ENCODE measurements at places on chromosomes 12 and 14.
A peak's percentile ranks its signal among the peaks of the same experiment; 100 is the strongest.

- DNase-seq, result no peak
Measured at GRCh38 chr12:7907009-7907408, 29.0 kb downstream of the SLC2A3 start.

DNA sequence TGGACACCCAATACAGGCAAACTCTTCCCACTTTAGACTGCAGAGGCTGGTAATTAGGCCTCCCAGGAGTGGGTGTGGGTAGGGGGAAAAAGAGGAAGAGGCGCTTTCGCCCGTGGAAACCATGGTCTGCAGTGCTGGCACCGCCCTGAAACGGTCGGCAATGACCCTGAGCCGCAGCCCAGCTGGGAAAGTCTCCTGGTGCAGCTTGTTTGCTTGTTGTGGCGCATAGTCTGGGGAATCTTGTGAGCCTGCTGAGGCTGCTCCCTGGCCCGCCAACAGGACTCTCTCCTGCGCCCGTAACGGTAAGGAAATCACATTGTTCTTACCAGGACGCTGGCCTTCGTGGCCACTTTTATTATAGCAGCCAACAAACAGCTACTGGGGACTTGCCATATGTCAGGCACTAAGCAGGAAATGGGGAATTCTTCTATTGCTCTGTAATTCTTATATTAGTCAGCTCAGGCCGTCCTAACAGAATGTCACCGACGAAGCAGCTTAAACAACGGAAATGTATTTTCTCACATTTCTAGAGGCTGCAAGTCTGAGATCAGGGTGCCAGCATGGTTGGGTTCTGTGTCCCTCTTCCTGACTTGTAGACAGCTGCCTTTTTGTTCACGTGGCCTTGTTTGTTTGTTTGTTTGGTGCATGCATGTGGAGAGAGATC lies 52.5 kb upstream of the RIN3 start:
- DNase-seq, result peak; percentile 75

GRCh38 chr12:59626382-59626781 lies 30.6 kb downstream of the SLC16A7 start:
- DNase-seq, result no peak

DNA sequence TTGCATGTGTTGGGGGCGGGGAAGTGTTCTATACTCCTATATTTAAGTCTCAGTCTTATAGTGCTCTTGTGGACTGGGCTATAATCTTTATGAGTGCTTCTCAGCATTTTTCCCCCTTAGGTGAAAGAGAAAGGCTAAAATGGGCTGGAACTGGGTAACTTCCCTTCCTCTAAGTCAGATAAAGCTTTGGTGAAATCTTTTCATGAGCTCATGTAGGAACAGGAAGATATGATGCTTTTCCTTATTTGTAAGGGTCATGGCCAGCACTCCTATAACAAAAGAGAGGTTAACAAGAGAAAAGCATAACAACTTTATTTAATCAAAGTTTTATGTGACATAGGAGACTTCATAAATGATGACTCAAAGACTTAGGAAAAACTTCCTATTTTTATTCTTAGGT lies 841.5 kb downstream of the SLC16A7 start:
- no peak for DNase-seq

GRCh38 chr12:6961278-6961694 lies 9.2 kb downstream of the PHB2 start:
- no peak for DNase-seq

- DNase-seq, result no peak
Measured at GRCh38 chr14:105163040-105163742, 5.4 kb downstream of the JAG2 start.

DNA sequence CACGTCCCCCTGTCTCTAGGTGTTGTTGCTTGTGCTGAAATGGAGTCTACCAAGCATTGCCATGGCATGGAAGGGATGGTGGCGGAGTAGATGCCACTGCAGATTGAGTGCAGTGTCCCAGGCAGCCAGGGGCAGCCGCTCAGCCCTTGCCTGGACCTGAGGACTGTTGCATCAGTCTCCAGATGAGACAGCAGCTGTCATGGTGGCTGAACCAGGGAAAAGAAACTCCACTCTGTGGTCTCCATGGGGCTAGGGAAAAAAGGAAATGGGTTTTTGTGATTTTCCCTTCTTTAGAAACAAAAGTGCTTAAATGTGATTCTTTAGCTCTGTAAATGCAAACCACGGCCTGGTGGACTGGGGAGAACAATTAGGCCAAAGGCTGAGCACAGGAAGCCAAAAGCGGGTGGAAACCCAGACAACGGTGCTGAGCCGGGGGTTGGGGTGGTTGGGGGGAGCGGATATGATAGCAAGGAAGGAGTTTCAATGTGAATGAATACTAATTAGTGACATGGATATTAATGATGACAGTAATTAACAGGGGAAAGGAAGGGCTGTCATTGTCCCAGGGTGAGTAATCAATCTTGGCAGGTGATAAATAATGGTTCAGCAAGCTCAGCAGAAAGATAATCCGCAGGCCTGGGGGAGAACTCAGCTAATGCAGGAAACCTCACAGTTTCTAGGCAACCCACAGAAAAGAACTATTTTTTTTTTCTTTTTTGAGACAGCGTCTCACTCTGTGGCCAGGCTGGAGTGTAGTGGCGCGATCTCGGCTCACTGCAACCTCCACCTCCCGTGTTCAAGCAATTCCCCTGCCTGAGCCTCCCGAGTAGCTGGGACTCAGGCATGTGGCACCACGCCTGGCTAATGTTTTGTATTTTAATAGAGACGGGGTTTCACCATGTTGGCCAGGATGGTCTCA lies 442.6 kb downstream of the DPF3 start:
- DNase-seq, result no peak

DNA sequence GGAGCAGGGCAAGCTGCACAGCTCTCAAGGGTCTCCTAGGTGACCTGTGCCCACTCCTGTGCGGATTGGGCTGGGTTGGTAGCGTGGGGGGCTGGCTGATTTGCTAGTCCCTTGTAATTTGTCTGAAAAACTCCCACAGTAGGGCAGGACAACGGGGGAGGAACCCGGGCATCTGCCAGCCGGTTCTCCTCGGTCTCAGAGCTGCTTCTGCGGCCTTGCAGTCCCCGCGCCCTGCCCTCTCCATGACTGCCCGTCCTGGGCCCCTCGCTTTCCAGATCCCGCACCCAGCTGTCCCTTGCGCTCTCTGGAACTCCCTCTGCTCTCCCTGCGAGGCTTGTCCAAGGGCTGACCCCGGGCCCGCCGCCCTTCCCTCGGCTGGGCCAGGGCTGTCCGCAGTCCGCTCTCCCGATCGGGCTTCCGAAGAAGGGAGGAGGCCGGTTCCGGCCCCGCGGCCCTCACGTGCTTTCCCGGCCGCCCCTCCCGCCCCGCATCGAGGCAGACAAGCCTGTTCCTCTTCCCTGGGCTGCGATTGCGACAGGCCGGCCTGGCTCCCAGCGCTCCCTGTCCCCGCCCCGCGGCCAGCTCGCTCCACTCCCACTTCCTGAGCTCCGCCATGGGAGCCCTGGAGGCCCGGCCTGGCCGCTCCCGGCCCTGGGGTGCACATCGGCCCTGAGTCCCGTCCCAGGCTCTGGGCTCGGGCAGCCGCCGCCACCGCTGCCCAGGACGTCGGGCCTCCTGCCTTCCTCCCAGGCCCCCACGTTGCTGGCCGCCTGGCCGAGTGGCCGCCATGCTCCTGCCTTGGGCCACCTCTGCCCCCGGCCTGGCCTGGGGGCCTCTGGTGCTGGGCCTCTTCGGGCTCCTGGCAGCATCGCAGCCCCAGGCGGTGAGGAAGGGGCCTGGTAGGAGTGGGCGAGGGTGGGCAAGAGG lies at the start of gene LTBR:
TSS of gene LTBR (plus strand) at position 591 of the 927 bp plus-strand sequence. CDS start at position 788, 197 bp downstream.
- peak; percentile 98 for DNase-seq

- DNase-seq, result no peak
Measured at GRCh38 chr14:24948261-24948847, 101.6 kb downstream of the STXBP6 start.

DNA sequence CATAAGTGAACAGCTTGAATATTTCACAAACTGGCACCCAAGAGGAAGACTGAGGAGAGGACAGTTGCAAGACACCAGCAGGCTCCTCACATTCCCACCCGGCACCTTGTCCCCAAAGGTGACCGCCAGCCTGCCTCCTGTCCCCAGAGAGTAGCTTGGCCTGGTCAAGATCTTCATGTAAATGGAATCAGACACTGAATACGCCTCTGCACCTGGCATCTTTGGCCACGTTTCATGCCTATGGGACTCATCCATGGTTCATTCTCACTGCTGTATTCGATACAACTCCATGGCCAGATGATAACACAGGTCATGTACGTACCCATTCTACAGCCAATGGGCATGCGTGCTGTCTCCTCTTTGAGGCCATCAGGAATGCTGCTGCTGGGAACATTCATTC lies 60.8 kb downstream of the ITPK1 start:
- DNase-seq, result no peak

GRCh38 chr14:31127690-31128089 lies 79.9 kb downstream of the HECTD1 start:
- no peak for DNase-seq

- no peak for DNase-seq
Measured at GRCh38 chr12:59719701-59720100, 123.9 kb downstream of the SLC16A7 start.

GRCh38 chr12:7624478-7624877 lies 41.2 kb downstream of the APOBEC1 start:
- no peak for DNase-seq

GRCh38 chr12:118984161-118984943 lies 3.0 kb downstream of the SRRM4 start:
- no peak for DNase-seq

GRCh38 chr12:116502141-116502725 lies 56.9 kb upstream of the MAP1LC3B2 start:
- DNase-seq, result no peak

DNA sequence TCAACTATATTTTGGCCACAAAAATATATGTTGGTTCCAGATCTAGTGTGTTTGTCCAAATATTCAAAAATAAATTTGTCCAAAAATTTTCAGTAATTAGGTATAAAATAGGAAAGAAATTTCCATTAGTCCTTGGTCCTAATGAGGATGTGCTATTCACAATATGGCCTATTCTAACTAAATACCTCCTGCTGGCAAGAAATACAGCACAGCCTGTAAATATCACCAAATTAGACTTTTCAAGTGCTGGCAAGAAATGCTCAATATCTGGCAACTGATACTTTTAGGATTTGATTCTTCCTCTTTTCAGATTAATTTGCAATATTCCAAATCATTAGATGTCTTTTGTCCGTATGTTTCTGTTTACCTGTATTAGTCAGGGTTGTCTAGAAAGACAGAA lies 1446.2 kb downstream of the LRFN5 start:
- no peak for DNase-seq
